GM23248 (cell line): ENCODE measurements at places on chromosomes 1 and 21. TPM values are rescaled to one million over a fixed set of nuclear protein-coding genes. Genes with fewer than 3 reads are reported as not detected.

GRCh38 chr1:79777481-79778219 is 771.1 kb upstream of the ADGRL4 start:
- no peak for DNase-seq

DNA sequence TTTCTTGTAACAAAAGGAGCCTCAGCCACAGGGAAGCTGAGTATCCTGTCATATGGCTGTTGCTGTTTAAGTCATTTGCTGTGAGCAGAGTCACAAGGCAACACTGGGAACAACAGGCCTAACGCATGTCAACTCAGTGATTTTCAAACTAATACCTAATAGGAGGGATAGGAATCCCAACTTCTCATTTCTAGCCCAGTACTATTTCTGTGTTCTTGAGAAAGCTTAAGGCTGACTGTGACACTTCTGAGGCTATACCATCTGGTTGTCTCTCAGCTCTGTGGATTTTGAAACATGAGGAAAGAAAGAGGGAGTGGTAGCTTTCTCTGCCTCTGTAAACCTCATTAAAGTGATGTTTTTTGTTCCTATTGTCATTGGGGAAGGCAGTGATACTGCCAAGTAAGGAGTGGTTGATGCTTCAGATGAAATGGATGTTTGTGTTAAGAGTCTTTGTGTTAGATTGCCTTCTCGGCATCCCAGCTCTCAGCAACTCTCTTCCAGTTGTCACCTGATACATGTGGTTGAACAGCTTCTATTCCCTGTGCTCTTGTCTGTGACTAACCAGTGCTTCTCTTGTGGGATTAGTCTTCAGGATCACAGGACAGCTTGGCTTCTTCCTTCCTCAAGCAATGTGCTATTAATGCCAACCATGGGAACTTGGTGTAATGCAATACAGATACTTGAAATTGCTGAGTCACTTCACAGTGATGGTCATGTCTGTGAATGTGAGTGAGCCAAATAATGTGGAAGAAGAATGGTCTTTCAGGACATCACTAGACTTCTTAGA is 166.8 kb upstream of the IVNS1ABP start:
- peak; percentile 97 for DNase-seq

DNA sequence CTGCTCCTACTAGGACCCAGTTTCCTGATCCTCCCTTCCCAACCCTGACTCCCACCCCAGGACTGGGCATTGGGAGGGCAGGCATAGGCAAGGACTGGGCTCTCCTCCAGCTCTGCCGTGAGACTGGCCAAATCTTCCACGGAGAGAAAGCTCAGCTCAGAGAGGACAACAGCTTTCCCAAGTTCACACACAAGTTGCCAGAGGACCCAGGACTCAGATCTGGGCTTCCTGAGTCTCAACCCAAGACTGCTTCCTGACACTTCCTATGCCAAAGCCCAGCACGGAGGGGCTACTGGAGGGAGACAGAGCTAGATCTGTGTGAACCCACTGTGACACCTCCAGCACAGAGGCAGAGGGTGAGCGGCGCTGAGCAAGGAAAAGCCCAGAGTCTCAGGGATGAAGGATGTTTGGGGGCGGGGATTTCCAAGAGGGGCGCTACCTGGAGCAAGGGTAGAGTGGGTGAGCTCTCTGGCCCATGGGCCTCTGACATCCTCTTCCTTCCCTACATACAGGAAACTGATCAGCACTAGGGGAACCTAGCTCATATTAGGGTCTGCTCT is 7.1 kb downstream of the PDZK1IP1 start:
- DNase-seq: no peak

GRCh38 chr1:111603979-111604378 is 15.6 kb upstream of the RAP1A start:
- DNase-seq: no peak

GRCh38 chr21:42905195-42905594 is 12.1 kb downstream of the NDUFV3 start:
- DNase-seq: no peak

DNA sequence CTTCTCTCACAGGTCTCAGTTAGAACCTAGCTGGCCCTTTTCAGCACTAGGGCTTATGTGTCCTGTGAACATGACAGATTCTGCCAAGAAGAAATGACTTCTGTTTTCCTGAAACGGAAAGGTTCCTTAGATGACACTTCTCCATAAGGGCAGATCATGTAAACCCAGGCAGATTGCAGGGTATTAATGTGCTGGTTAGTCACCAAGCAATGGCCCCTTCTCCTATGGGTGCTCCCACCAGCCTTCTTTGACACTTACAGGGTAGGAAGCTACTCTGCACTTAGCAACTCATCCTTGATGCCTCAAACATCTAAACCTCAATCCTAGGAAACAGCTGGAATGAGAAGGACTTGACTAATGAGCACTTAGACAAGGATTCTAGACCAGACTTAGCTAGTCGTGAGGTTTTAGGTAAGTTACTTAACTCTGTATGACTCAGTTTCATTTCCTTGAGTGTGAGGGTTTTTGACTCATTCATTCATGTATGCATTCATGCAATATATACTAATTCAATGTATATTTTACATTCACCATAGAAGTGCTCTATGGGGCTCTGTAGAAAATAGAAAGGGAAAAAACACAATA is 74.1 kb upstream of the PLXNA2 start:
- DNase-seq: no peak

DNA sequence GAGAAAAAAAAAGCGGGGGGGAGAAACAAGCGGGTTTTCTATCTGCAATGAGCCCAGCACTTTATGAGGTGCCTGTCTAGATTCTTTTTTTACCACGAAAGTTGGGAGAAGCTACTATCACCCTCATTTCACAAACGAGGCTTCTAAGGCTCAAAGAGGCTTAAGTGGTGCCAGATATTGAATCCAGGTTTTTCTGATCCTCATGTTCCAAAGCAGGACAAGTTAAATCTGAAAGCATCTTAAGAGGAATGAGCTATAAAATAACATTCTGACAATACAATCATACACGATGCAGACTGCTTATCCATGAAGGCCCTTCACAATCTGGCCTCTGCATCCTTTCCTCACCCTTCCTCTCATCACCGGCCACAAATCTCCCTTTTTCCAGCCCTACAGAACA is 549.1 kb downstream of the SMYD3 start:
- no peak for DNase-seq

DNA sequence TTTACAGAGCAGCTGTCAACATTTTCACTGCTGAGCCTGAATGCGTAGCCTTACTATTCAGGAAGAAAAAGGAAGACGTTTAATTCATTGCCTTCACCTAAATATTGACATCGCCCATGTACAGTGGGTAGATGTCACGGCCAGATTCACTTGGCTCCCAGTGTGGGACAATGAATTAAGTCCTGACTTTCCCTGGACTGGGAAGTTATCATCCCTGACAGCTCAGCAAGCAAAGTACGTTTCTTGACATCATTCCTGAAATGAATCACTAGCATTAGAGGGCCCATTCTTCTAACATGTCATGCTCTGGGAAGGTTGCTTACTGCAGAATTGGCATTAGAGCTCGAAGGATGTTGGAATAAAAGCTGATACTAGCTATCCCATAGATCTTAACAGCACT is 37.8 kb downstream of the LRRC53 start:
- DNase-seq: no peak

DNA sequence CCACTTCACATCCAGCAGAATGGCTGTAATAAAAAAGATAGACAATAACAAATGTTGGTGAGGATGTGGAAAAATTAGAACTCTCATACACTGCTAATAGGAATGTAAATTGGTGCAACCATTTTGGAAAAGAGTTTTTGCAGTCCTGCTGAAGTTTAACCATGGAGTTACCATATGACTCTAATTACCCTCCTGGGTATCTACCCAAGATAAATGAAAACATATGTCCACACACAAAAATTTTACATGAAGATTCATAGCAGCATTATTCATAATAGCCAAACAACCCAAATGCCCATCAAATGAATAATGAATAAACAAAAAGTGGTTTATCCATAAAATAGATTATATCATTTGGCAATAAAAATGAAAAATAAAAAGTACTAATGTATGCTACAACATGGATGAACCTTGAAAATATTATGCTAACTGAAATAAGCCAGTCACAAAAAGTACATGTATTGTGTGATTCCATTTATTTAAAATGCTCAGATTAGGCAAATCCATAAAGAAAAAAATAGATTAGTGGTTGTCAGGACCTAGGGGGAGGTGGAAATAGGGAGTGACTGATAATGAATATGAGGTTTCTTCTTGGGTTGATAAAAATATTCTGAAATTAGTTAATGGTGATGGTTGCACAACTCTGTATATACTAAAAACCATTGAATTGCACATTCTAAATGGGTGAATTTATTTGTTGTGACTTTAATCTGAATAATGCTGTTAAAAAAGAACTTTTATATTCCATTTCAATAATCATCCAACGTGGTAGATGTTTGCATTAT is 26.4 kb downstream of the C4BPA start:
- no peak for DNase-seq

- DNase-seq: no peak
Measured at GRCh38 chr1:241513378-241513777, 6.2 kb downstream of the FH start.

DNA sequence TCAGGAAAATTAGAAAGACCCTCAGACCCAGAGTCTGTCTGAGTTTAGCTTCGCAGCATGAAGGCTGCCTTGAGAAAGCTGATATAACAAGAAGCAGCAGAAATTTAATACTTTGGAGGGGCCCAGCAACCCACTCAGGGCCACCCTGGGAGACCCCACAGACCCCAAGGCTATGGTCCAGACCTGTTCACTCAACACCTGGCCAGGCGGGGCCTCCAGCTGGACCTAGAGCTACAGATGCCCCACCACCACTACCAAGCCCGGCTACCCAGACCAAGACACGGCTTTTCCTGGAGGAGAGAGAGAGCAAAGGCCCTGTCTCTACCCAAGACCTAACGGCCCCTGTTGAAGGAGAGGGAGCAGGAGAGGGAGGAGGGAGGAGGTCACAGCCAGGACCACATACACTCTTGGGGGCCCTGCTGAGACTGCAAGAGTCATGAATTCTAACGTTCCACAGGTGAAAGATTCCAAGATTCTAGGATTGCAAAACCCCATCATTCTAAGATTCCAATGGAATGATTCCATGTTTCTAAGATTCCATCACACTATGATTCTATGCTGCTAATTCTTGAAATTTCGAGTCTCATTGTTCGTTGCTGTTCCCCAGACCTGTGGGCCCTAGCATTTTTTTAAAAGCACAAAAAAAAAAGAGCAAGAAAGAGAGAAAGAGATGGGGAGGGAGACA is 53.2 kb downstream of the LACTBL1 start:
- DNase-seq: peak; percentile 24

GRCh38 chr21:37393030-37393429 is 26.5 kb downstream of the DYRK1A start:
- DNase-seq: no peak

DNA sequence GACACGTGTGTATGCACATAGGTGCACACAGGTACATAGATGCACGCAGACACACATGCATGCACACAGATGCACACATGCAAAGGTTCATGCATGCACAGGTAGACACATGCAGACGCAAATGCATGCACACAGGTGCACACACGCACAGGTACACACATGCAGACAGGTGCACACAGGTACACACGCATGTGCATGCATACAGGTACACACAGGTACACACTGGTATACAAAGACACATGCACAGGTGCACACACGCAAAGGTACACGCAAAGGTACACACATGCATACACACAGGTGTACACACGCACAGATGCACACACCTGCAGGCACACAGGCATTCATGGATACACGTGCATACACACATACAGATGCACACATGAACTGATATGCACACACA is 8.8 kb downstream of the NOC2L start:
- no peak for DNase-seq

DNA sequence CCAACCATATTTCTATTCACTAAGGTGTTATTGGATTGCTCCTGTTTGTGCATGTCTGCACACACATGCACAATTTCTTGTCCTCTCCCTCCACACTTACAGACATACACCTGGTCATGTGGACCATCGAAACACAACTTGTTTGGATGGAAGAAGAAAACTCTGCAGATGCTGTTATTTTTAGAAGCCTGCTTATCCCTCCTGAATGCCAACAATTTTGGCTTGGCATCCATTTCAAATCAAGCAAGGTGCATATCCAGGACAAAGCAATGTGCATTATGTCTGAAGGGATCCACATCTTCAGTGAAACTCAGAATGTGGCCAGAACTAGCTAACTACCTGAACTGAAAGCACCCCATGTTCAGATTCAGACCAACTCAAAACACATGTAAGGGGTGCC is 98.9 kb upstream of the ADAR start:
- DNase-seq: no peak

- DNase-seq: no peak
Measured at GRCh38 chr21:43323244-43324005, 103.5 kb downstream of the SIK1 start.

DNA sequence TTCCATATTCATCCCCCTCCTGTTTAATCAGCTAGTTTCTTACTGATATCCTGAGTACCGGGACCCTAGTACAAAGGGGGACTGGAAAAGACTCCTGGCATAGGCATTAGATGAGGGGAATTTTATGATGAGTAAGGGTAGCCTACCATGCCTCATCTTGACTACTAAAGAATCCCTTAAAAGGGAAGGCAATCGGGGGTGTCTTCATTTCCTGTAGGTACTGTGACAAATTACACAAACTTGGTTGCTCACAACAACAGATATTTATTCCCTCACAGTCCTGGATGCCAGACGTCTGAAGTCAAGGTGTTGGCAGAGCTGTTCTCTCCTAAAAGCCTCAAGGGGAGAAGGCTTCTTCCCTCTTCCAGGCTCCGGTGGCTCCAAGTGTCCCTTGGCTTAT is 28.9 kb upstream of the RUNX1 start:
- DNase-seq: peak; percentile 17

DNA sequence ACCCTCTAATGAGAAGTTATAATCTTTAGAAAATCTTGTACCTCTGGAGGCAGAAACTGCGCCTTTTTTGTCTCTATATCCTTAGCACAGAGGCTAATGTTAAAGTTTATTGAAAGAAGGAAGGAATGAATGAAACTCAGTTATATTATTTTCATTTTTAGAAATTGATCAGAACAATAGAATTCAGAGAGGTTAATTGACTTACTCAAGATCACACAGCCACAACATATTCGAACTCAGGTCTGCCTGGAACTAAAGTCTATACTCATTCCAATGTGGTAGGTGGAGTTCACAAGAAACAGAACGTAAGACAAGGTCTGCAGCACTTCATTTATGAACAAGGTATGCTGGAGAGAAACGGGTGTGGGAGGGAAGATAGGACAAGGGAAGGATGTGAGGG is 23.0 kb upstream of the ITPKB start:
- no peak for DNase-seq

The TOR3A gene
- total RNA-seq: 44.8 and 45.5 TPM in 2 replicates

The GABRD gene
- not detected in 2 replicates for total RNA-seq

The SPRR1B gene
- not detected in 2 replicates for total RNA-seq

The RUNX3 gene
- 0.43 and 2.7 TPM in 2 replicates for total RNA-seq

The KIF14 gene
- 5.1 and 5.4 TPM in 2 replicates for total RNA-seq

The AQP10 gene
- not detected in 2 replicates for total RNA-seq

The OR2T29 gene
- not detected in 2 replicates for total RNA-seq

The PARK7 gene
- 191 and 198 TPM in 2 replicates for total RNA-seq

The OPRD1 gene
- not detected in 2 replicates for total RNA-seq

The DFFA gene
- 27.9 and 35.0 TPM in 2 replicates for total RNA-seq

The UBE2Q1 gene
- total RNA-seq: 31.9 and 37.9 TPM in 2 replicates

The MASP2 gene
- not detected in 2 replicates for total RNA-seq

The ELAPOR1 gene
- total RNA-seq: 0.51 and 0.54 TPM in 2 replicates

The TFF1 gene
- total RNA-seq: not detected in 2 replicates
